DMS53 (cell line): ENCODE measurements at places on chromosomes 5 and 9.
A peak's percentile ranks its signal among the peaks of the same experiment; 100 is the strongest.

DNA sequence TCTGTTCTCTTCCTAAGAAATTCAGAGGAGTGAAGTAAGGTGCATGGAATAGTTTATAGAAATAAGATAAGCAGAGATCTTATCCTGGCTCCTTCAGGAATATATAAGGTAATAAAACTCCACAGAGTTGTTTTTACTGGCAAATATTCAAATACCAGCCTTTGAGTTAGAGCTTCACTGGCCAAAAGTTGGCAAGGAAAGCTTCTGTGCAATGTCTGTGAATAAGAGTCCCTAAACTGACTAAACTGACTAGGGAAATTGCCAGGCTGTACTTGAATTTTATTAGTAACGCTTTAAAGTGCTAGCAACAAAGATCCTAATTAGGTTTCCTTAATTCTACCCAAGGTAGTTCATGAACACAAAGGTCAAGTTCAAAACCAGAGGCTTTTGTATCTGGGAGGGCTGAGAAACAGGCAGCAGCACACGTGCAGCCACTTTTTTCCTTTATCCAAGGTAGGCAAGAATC lies 131.1 kb upstream of the MPDZ start:
- DNase-seq: no peak

- no peak for DNase-seq
Measured at GRCh38 chr9:31983895-31984294, 400.5 kb upstream of the ACO1 start.

- no peak for DNase-seq
Measured at GRCh38 chr9:122897969-122898368, 7.2 kb downstream of the RC3H2 start.

DNA sequence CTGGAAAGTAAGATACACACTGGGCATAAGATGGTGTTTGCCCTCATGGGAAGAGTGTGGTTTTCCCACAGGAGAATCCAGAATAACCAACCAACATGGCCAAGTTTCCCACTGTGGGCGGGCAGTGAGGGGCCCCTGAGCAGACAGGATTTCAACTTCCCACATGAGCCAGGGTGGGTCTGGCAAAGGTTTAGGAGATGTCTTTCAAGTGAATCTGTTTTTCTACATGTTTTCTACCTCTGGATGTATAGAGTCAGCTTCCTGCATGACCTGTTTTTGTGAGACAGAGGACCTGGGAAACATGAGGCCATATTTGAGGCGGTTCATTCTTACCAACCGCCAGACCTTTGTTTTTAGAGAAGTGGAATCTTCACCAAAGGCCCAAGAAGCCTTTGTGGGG lies 100.5 kb downstream of the TLE4 start:
- DNase-seq: no peak

GRCh38 chr5:93886098-93886806 lies 144.9 kb upstream of the POU5F2 start:
- peak; percentile 7 for DNase-seq

GRCh38 chr5:55231919-55232270 lies 1.5 kb downstream of the CCNO start:
- DNase-seq: no peak

DNA sequence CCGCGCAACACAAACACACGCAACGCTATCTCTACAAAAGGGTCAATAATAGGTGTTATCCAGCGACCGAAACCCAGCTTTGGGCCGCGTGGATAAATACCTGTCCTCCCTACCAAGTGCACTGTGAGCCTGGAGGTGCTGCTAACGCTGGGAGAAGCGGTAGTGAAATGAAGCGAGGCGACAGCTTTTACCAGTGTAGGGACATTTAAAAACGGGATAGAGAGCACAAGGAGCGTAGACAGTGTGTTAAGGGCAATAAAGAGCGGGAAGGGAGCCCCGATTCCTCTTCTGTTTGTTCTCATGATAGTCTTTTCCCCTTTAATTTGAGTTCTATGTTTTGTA lies 421 bp upstream of the DEPDC1B start:
- DNase-seq: peak; percentile 76
